ENCODE measurements at places on chromosomes 4 and X.
A peak's percentile ranks its signal among the peaks of the same experiment; 100 is the strongest.

DNA sequence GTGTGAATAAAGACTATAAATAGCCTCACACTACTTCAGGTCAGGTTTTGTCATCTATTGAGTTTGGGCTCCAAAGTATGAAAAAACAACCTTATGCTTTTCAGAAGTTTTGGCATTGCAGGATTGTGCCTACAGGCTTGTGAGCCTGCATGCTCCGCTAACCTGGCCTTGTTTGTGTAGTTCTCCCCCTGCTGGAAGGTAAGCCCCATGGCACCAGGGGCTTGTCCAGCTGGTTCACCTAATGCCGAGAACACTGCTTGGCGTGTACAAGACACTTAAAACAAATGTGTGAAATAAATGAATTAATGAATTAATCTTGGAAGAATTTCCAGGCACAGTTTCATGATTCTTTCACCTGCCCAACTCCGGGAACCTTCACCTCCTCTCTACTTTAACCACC, 1.8 kb upstream of the HSD17B10 start:
- peak; percentile 81 for ATAC-seq

DNA sequence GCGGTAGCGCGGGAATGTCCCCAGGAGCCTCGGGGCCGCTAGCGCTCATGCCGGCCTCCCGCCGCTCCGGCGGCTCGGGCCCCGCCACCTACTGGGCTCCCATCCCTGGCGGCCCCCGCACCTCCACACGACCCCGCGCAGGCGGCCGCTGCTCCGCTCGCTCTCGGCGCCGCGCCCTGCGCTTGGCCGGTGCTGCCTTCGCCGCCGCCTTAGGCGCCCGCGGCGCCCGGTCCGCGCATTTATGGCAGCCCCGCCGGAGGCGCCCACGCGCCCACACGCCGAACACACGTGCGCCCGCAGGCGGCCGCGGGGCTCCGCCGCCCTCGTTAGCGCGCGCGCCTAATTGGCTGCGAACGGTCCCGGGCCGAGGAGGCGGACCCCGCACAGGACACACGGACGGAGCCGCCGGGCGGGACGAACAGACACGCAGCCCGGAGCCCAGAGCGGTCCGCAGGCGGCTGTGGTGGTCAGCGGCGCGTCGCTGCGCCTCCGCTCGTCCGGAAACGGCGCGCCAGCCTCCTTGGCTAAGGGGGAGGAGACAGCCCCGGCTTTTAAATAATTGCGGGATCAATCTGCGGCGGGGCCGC, at the start of gene NKX1-1:
NKX1-1 (minus strand) TSS at position 49 of the 587 bp plus-strand sequence; CDS start at position 49, 0 bp downstream.
- ATAC-seq = no peak

GRCh38 chr4:73442275-73442674, 6.3 kb downstream of the AFP start:
- ATAC-seq = no peak

DNA sequence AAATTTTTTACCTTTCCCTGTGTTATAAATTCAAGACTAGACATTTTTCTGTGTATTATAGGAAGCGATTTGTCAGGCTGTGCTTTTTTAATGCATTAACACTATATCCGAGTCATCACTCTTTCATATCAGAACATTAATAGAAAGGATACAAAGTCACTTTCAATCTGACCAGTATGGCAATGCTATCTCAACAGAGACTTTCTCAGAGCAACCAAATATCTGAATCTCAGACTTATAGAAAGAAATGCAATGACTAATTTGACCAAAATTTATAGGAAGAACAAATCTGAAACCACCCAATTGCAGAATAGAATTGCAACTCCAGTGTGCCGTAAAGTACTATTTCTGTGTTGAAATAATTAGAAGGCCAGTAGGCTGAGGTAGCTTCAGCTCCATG, 473 bp upstream of the TKTL2 start:
- no peak for ATAC-seq

DNA sequence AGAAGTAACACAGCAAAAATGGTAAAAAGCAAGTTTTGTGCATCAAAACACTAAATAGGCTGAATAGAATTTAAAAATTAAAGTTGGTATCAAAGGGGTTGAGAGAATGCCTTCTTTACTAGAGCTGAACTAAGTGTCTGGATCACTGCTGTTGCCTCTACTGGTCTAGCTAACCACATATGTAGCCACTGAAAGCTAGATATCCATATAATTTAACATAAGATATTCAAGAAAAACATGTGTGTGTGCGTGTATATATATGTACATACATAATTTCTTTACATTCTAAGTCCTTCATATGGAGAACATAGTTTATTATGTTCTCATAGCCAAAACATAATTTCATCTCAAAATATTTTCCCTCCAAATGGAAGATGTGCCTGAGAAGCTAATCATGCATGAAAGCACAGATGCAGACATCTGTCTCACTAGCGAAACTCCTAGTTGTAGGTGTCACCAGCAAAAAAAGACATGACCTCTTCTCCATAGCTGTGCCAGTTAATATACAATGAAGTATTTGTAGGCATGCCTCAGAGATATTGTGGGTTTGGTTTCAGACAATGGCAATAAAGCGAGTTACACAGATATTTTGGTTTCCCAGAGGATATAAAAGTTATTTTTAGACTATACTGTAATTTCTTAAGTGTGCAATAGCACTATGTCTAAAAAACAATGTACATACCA, 47.3 kb downstream of the PDE5A start:
- no peak for ATAC-seq

DNA sequence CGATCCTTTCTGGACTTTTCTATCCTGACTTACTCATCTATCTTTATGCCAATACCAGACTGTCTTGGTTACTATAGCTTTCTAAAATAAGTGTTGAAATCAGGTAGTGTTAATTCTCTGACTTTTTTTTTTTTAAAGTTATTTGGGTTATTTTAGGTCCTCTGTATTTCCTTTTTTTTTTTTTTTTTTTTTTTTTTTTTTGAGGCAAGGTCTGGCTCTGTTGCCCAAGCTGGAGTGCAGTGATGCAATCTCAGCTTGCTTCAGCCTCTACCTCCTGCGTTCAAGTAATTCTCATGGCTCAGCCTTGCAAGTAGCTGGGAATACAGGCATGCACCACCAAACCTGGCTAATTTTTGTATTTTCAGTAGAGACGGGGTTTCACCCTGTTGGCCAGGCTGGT, 2.8 kb upstream of the NELFA start:
- no peak for ATAC-seq

DNA sequence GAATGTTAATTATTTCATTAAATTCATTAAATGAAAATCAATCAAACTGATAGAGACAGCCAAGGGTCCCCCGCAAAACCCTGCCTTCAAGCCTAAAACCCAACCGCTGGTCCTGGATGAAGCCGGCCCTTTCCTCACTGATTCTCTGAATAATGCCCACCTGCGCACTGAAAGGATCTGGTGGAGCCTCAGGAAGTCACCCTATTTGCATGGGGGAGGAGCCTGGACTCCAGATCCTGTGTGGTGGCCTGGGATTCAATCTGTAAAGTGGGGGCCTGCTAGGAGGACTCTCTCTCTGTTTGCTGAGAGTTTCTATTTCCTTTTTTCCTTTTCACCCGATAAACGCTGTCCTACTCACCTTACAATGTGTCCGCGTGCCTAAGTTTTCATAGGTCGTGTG, 97.9 kb upstream of the ADAMTS3 start:
- no peak for ATAC-seq

DNA sequence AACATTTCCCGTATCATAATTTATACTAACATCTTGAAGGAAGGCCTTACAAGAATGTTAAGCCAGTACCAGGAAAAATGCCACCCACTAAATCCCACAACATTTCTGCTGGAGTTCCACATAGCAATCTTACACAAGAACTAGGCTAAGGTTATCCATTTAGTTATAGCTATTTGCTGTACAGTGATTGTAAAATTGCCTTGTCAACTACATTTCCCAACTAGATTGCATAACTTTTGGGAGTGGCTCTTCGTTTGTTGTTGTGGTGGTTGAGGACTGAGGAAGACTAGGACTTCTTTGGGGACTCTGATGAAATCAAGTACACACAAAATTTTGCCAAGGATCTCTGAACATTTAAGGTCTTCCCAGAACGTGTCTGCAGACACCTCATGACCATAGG, 8.0 kb downstream of the IBSP start:
- no peak for ATAC-seq

DNA sequence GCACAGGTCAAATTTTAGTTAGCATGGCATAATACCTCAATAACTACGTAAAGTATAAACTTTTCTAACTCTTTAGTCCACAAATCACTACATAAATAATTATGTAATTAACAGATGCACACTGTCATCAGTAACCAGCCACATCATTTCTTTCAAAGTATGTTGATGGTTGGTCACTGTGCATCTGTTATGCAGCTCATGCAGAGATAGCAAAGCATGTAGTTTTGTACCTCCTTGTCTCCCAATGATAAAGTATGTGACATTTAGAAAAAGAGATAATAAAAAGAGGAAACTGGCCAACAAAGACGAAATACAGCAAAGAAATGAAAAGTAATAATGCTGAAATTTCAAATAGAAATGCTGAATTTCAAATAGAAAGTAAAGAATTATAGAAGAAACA, 2.9 kb downstream of the LAMTOR3 start:
- ATAC-seq = no peak

- ATAC-seq = no peak
Measured at GRCh38 chr4:177320721-177321120, 11.0 kb downstream of the NEIL3 start.

DNA sequence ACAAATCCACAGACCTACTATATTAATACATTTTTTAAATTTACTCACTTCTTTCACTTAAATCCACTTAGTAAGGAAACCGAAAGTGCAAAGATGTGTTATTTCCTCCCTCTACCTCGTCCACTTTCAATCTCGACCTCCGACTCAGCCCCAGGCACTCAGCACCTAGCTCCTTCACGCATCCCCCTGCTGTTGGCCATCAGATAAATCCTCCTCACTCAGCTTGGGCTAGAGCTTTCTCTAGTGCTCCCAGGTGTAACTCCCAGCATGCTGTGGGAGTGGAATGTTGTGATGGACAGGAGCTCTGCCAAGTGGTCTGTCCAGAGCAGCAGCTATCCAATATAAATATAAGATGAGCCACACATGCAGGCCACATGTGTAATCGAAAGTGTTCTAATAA, 26.7 kb upstream of the TEC start:
- ATAC-seq = no peak

- ATAC-seq = peak; percentile 16
Measured at GRCh38 chrX:71536285-71536684, 3.4 kb downstream of the OGT start.

GRCh38 chr4:186192066-186192612, 772 bp downstream of the CYP4V2 start:
- no peak for ATAC-seq

DNA sequence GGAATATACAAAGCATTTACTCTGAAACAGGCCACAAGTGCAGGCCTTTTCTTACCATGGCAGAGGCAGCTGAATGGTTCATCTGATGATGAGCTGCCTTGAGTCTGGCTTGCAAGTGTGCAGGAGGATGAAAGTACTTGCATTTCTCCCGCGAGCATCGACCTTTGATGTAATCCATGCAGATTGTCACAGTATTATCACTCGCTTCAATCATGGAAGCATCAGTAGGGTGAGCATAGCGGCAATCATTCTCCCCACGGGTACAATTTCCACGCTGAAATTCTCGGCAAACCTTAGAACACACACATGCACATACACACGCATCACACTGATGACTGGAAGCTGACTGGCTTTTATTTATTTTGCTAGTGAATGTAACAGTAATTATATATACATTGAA, 98.0 kb downstream of the MBNL3 start:
- ATAC-seq = no peak

DNA sequence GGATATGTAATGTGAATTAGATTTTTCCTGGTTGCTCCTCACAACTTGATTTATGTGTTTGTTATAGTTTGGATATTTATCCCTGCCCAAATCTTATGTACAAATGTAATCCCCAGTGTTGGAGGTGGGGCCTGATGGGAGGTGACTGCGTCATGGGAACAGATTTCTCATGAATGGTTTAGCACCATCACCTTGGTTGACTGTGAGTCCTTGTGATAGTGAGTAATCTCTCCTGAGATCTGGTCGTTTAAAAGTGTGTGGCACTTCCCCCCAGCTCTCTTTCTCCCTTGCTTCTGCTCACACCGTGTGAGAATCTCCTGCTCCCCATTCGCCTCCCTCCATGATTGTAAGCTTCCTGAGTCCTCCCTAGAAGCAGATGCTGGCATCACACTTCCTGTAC, 2.2 kb downstream of the MID2 start:
- no peak for ATAC-seq

DNA sequence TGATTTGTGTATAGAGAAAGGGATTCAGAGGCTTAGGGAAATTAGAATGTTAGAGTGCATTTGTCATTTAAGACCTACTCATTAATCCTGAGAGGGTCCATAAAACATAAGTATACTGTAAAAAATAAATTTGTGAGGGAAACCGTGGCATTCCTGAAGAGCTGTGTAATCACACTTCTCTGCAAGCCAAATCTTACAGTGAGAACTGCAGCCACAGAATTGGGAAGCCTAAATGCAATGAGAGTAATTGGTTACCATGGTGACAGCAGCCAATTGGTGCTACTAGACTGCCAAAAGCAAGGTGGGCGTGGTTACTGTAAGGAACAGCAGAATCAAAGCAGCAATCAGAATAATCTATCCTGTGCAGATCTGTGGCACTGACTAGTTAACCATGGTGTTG, 345.2 kb upstream of the GRID2 start:
- no peak for ATAC-seq

DNA sequence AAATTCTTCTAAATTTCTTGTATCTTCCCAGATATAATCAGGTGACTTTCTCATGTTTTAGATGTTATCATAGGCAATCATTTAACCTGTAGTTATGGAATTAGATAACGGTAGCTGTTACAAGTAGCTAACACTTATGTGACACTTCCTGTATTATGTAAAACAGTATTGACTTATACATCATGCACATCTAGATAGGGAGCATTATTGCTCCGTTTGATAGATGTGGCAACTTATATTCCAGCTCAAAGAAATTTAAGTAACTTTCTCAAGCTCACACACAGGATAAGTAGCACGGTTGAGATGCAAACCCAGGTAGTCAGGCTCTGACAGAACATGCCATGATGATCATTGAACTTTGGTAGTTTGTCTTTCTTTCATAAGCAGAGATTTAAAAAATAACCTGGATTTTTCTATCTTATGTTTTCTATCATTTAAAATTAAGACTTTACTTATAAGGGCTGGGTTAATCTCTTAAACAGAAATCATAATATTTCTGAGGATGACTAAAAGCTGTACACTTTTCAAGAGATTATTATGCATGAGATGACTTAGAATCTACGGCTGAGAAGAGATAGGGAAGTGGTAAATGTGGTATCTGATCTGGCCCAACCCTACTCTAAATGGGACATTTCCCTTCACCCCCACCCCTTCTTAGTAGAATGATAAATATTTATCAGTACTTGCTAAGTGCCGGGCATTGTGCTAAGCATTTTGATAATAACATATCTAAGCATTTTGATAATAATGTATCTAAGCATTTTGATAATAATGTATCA, 69.1 kb upstream of the HPGD start:
- ATAC-seq = peak; percentile 89

DNA sequence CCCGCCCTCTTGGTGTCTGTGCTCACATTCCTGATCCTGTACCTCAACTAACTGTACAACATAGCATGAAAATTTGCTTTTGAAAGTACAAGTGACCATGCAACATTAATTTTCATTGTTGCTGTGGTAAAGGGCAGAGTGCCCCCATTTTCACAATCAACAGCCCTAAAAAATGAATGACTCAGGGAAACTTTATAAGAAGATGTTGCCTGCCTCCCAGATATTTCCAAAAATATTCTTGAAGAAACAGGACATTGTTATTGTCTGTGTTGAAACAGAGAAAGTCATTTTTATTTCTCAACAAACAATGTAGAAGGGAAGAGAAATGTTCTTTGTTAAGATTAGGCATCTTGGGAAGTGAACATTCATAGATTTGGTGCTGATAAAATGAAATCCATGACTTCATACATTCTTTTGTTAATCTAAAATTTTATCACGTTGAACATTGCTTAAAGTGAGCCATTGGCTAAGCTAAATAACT, 113.9 kb upstream of the ANXA3 start:
- ATAC-seq = no peak
